CD4-positive, alpha-beta memory T cell (primary cell): ENCODE measurements at places on chromosomes 13 and 19. TPM values are rescaled to one million over a fixed set of nuclear protein-coding genes. Genes with fewer than 3 reads are reported as not detected.

APOC1 gene
- 6.4 TPM for total RNA-seq

- H3K27me3 ChIP-seq: no peaks in the 10 kb centered on the region
- H3K36me3 ChIP-seq: no peaks in the 10 kb centered on the region
Observed at GRCh38 chr19:1133471-1133929, 29.7 kb downstream of the GPX4 start.

ADGRE3 gene
- total RNA-seq: not detected

DNA sequence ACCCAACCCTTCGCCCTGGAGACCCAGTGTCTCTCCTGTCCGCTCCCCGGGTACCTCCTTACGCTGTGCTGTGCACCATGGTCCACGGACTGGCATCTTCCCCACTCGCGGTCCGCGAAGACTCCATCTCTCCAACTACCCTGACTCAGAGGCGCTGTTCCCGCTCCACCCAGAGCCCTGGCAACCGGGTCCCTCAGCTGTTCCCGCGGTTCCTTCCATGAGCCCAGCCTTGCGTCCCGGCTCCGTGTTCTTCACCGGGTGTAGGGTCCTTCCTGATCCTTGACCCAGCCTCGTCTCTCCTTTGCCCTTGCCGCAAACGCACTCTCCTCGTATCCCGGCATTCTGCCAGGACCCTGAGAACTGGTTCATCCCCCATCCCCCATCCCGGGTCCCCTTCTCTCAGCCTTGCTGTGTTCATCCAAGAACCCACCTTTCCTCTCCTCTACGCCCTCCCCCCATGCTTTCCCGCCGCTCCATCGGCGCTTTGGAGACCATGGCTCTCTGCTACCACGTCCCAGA lies 664 bp downstream of the ICAM5 start:
- peaks cover 92% of the 10 kb centered on the region for H3K4me1 ChIP-seq
- H3K4me3 ChIP-seq: peak overlapping the region; percentile 42
- H3K27me3 ChIP-seq: peaks cover 71% of the 10 kb centered on the region
- H3K27ac ChIP-seq: no peak overlapping the region

GRCh38 chr19:46514589-46515289 lies 19.1 kb upstream of the PNMA8B start:
- H3K27me3 ChIP-seq: peaks cover 3% of the 10 kb centered on the region
- H3K27ac ChIP-seq: no peak overlapping the region
- H3K4me3 ChIP-seq: no peak overlapping the region
- no peaks in the 10 kb centered on the region for H3K36me3 ChIP-seq
- no peak for DNase-seq

LRRC4B gene
- total RNA-seq: not detected

KLK12 gene
- not detected for total RNA-seq

- H3K4me1 ChIP-seq: peaks cover 17% of the 10 kb centered on the region
- no peaks in the 10 kb centered on the region for H3K27me3 ChIP-seq
- H3K36me3 ChIP-seq: peaks cover 13% of the 10 kb centered on the region
- peak overlapping the region; percentile 93 for H3K4me3 ChIP-seq
Observed at GRCh38 chr19:39481229-39481545, 549 bp downstream of the TIMM50 start.

DNA sequence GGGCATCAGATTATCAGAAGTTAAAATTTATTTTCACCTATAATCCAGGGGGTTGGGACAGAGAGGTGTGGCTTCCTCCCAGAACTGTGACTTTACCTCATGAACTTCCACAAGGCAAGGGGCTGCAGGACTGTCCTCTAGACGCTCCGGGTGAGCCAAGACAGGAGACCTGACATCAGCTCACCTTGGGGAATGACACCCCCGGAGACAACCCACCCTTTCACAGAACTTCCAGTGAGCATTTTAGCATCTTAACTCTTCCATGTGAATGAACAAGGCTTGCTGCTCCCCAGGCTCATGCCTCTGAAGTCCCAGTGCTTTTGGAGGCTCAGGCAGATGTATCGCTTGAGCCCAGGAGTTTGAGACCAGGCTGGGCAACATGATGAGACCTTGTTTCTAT lies 29.4 kb upstream of the TFDP1 start:
- peaks cover 7% of the 10 kb centered on the region for H3K36me3 ChIP-seq
- no peaks in the 10 kb centered on the region for H3K4me1 ChIP-seq
- DNase-seq: no peak
- H3K27ac ChIP-seq: no peak overlapping the region
- no peak overlapping the region for H3K4me3 ChIP-seq
- H3K27me3 ChIP-seq: no peaks in the 10 kb centered on the region

GRCh38 chr19:52898101-52898500 lies 666 bp upstream of the ZNF320 start:
- no peak for DNase-seq
- peaks cover 14% of the 10 kb centered on the region for H3K4me1 ChIP-seq
- H3K27ac ChIP-seq: peak overlapping the region; percentile 10
- H3K36me3 ChIP-seq: no peaks in the 10 kb centered on the region
- H3K27me3 ChIP-seq: no peaks in the 10 kb centered on the region

NKPD1 gene
- total RNA-seq: 1.2 TPM

DNA sequence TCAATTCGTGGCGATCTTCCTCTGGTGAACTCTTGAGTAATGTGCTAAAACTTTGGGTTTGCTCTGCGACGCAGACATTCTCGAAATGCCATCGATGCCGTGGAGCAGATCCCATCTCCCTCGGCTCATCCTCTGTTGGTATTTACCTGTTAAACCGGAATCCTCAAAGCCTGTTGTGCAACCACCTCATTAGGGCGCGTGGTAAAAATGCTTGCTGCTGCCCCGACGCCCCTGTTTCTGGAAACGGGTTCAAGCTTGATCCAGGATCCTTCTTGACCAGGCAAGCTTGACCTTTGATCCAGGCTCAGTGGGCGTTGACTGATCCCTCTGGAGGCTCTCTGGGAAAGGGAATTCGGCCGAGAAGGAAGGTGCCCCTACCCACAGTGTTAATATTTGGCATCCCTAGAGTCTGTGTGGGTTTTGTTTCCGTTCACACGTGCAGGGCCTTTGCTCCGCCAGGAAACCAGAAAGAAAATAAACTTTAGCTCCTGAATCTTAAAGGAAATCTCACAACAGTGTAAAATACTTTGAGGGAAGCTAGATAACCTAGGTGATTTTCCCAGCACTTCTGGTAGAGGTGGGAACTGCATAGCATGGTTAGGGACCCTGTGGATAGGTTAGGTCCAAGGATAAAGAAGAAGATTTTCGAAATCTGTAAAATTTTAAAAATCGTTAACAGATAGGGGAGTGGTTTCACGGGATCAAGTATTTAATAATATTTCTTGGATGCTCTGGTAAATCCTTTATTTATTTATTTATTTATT lies 1.1 kb downstream of the LSM14A start:
- peak; percentile 23 for DNase-seq
- H3K27me3 ChIP-seq: no peaks in the 10 kb centered on the region
- peaks cover 62% of the 10 kb centered on the region for H3K4me1 ChIP-seq
- H3K27ac ChIP-seq: peak overlapping the region; percentile 95
- peak overlapping the region; percentile 92 for H3K4me3 ChIP-seq

GRCh38 chr19:54309811-54310210 lies 3.2 kb downstream of the LILRA5 start:
- peaks cover 8% of the 10 kb centered on the region for H3K4me1 ChIP-seq
- H3K27ac ChIP-seq: no peak overlapping the region
- H3K36me3 ChIP-seq: no peaks in the 10 kb centered on the region
- no peak overlapping the region for H3K4me3 ChIP-seq
- DNase-seq: no peak
- H3K27me3 ChIP-seq: peaks cover 5% of the 10 kb centered on the region

DNA sequence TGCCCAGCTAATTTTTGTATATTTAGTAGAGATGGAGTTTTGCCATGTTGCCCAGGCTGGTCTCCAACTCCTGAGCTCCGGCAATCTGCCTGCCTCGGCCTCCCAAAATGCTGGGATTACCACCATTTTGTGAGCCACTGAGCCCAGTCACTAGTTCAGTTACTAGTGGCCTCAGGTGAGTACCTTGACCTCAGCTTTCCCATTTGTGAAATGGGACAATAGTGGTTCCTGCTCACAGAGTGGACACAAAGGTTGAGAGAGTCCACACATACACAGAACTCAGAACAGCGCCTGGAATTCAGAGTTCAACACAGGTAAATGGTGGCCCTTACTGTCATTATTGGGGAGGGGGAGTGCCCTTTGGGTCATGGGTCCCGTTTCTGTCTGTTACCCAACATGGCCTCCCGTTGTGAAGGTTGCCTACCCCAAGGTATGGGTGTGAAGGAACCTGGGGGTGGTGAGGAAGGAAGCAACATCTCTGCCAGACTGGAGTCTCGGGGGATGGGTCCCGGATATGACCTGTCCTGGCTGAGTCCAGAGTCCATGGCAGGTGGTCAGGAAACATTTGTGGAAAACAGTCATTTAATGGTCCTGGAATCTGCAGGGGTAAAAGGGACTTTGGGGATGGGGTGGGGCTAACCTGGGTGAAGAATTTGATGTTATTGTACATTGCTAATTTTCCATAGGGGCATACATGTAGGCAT lies 11.7 kb upstream of the IRGC start:
- H3K27ac ChIP-seq: no peak overlapping the region
- no peaks in the 10 kb centered on the region for H3K27me3 ChIP-seq
- no peaks in the 10 kb centered on the region for H3K36me3 ChIP-seq
- H3K4me1 ChIP-seq: peaks cover 14% of the 10 kb centered on the region

DNA sequence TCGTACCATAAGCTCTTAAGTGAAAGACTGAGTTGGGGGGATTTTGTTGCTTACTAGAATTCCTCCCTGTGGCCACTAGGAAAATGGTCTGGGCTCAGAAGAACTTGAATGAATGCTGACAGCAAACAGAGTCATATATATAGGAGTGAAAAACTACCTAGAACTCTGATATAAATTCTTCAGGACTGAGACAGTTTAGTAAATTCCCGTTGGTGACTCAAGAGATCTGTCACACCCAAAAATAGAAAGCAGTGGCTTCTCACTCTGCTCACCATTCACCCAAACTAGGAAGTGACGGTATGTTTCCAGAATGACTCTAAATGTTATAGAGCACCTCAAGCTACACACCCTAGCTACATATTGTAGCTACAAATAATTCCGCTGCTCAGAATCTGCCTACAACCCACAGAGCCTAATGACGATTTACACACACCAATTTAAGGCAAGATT lies 116.2 kb downstream of the TBC1D4 start:
- no peaks in the 10 kb centered on the region for H3K36me3 ChIP-seq
- H3K4me1 ChIP-seq: peaks cover 9% of the 10 kb centered on the region
- H3K27ac ChIP-seq: no peak overlapping the region
- no peak for DNase-seq
- H3K4me3 ChIP-seq: no peak overlapping the region

SCGB2B2 gene
- total RNA-seq: 0.73 TPM

DNA sequence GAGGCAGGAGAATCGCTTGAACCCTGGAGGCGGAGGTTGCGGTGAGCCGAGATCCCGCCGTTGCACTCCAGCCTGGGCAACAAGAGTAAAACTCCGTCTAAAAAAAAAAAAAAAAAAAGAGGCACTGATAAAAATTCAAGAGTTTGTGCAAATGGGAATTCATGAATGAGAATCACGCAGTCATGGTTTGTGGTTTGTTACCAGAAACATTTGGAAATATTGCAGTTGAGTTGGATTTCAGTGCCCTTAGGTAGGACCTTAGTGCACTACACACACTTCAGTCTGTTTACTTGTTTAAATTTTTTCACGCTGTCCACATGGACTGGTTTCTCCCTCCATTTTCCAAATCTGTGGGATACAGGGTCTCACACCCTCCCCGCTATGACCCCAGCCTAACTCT lies 28.4 kb downstream of the ZNF844 start:
- no peak overlapping the region for H3K27ac ChIP-seq
- peak overlapping the region; percentile 46 for H3K4me3 ChIP-seq
- DNase-seq: no peak

- H3K4me1 ChIP-seq: peaks cover under 1% of the 10 kb centered on the region
- DNase-seq: no peak
- no peak overlapping the region for H3K27ac ChIP-seq
Observed at GRCh38 chr19:6095760-6096159, 14.5 kb downstream of the RFX2 start.

DNA sequence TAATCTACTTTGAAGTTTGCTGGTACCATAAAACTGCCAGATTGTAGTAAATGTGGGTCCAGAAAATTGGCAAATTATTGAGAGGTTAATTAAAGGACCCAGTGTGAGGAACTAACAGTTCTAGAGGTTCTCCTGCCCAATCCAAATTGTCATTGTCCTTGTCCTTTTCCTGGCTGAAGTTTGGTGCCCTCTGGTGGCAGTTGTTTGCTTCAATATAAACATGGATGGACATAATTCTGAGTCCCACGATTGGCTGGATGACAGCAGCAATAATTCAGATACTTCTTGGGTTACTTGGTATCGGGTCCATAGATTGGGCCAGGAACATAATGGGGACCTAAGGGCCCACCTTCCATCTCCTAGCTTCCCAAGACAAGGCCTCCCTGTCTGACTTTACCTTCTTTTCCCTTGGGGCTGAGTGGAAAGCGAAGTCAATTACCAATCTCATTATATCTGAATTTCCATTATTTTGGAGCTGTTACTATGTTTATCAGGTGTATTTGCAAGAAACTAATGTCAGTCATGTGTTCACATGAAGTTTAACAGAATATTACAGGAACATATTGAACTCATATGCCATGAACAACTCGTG lies 33.8 kb upstream of the GARRE1 start:
- peaks cover 42% of the 10 kb centered on the region for H3K4me1 ChIP-seq
- H3K36me3 ChIP-seq: peaks cover 43% of the 10 kb centered on the region
- no peak overlapping the region for H3K4me3 ChIP-seq
- DNase-seq: peak; percentile 44
- H3K27ac ChIP-seq: no peak overlapping the region
- no peaks in the 10 kb centered on the region for H3K27me3 ChIP-seq

GRCh38 chr13:106555631-106556328 lies 12.2 kb downstream of the ARGLU1 start:
- H3K4me1 ChIP-seq: peaks cover 18% of the 10 kb centered on the region
- no peak overlapping the region for H3K4me3 ChIP-seq
- H3K27ac ChIP-seq: no peak overlapping the region
- no peak for DNase-seq

GRCh38 chr19:3098515-3099346 lies 4.6 kb downstream of the GNA11 start:
- H3K27ac ChIP-seq: no peak overlapping the region

- no peaks in the 10 kb centered on the region for H3K4me1 ChIP-seq
- DNase-seq: no peak
- H3K27me3 ChIP-seq: no peaks in the 10 kb centered on the region
- no peak overlapping the region for H3K27ac ChIP-seq
- peaks cover 6% of the 10 kb centered on the region for H3K36me3 ChIP-seq
Observed at GRCh38 chr13:32247887-32248286, 67.3 kb downstream of the ZAR1L start.

KLK3 gene
- total RNA-seq: not detected
